Mesenteric fat pad (tissue), 1 donor: ENCODE measurements at places on chromosomes 13 and 19. TPM values are rescaled to one million over a fixed set of nuclear protein-coding genes. Genes with fewer than 3 reads are reported as not detected.

GRCh38 chr13:53885997-53886396 is 857.4 kb downstream of the OLFM4 start:
- no peak for DNase-seq

Gene VSIG10L
- total RNA-seq: 2.4 TPM

Gene CYP2B6
- total RNA-seq: not detected

Gene PPM1N
- total RNA-seq: 1.1 TPM

Gene IZUMO2
- total RNA-seq: not detected

Gene C19orf81
- not detected for total RNA-seq

DNA sequence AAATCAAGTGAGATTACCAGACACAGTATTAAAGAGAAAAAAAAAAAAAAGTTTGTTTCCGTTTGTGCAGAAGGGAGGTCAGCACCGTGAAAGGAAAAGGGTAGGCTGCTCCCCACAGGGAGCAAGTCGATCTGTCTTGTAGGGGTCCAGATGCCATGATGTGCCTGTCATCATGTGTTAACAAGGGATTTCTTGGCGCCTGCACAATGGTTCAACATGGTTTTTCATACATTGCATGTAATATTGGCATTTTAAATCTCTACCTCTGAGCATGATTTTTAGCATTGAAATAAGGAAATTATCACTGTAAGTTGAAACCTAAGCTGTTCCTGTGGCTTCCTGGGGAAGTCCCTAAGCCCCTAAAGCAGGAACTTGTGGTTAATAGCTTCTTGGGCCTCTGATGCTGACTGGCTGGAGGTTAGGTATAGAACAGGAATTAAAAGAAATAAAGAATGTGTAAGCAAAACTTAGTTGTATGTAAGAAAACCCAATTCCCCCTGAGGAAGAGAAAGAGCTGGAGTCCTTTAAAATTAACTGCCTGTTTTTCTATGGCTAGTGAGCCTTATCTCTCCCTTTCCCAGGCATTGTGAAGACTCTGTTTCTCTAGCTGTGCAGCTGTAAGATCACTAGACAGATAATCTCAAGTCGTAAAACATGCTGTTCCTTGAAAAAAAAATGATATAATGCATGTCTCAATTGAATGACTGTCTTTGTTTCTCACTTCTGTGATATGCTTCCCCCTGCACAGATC is 7.4 kb upstream of the FCGBP start:
- no peak for DNase-seq

- no peak for DNase-seq
Measured at GRCh38 chr19:7618771-7619510, 10.4 kb downstream of the XAB2 start.

GRCh38 chr13:79534596-79534995 is 53.6 kb downstream of the NDFIP2 start:
- DNase-seq: no peak

- no peak for DNase-seq
Measured at GRCh38 chr19:44818466-44819031, 9.6 kb downstream of the BCAM start.

DNA sequence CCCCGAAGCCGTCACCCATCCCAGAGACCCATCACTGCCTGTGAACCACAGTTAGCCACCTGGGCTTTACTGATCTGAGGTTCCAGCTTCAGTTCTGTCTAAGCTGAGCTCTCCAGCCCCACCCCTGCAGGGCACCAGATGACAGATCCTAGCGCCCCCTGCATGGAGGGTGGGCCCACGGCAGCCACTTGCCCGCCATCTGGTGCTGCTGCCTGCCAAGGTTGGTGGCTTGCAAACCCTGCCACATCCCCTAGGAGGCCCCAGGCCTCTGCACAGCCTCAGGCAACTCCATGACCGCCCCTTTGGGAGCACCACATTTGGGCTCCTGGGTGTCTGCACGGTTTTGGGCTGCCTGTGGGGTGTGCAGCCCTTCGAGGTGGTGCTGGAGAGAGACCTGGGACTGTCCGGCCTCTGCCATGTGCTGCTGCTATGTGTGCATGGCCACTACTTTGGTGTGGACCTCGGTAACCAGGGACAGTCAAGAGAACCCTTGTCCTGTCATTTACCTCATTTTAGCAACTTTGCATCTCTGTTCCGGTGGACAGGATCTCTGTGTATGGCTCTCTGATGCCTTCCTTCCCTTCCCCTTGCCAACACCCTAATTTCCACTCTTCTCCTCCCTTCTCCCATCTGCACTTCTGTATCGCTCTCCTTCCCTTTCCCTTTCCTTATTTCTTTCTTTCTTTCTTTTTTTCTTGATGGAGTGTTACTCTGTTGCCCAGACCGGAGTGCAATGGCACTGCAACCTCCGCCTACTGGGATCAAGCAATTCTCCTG is 17.4 kb upstream of the SDHAF1 start:
- DNase-seq: no peak

DNA sequence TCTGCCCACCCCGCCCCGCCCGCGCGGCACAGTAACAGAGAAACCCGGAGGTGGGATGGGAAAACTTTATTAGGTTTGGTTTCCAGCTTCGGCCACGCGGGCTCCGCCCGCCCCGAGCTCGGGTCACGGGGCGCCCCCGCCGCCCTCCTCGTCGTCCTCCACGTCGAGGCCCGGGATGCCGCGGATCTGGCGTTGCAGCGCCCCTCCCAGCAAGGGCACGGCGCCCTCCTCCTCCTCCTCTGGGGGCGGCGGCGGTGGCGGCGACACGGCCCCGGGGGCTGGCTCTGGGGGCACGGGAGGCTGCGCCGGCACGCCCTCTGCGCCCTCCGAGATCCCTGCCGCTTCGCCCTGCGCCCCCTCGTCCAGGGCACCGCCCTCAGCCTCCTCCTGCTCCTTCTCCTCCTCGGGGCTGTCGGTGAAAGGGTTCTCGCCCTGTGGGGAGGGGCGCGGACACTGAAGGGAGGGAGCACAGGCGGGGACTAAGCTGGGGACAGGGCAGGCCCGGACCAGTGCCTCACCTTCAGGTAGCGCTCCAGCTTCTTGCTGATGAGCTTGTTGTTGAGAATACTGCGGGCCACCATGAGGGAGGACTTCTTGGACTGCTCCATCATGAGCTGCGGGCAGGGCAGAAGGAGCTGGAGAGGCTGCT is 536 bp upstream of the AKAP8 start:
- DNase-seq: no peak

GRCh38 chr19:49421039-49421877 is 2.0 kb downstream of the PTH2 start:
- DNase-seq: no peak

DNA sequence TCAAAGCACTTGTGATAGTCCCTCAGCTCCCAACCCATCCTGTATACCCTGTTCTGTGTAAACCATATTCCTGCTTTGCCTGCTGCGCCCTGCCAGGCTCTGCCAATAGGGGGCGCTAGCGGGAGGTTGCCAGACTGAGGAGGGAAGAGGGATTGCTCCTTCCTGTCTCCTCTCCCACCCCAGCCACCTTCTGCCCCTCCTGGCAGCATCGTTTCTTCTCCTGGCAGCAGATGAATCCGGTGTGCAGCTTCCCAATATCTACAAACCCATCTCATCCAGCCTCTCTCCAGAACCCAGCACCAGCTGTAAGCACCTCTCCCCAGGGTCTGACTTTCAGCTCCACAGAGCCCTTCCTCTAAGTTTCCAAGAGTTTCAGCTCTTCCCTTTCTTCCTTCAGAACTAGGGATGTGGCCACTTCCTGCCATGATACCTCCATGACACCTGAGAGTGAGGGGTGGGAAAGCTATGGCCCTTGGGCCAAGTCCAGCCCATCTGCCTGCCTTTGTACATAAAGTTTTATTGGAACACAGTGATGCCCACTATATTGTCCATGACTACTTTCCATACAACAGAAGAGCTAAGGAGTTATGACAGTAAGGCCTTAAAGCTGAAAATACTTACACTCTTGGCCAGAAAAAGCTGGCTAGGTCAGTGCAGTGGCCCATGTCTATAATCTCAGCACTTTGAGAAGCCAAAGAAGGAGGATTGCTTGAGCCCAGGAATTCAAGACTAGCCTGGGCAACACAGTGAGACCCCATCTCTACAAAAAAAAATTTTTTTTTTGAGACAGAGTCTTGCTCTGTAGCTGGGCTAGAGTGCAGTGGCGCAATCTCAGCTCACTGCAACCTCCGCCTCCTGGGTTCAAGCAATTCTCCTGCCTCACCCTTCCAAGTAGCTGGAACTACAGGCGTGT is 34.5 kb upstream of the ATP1A3 start:
- no peak for DNase-seq

Gene YJEFN3
- total RNA-seq: 3.1 TPM

DNA sequence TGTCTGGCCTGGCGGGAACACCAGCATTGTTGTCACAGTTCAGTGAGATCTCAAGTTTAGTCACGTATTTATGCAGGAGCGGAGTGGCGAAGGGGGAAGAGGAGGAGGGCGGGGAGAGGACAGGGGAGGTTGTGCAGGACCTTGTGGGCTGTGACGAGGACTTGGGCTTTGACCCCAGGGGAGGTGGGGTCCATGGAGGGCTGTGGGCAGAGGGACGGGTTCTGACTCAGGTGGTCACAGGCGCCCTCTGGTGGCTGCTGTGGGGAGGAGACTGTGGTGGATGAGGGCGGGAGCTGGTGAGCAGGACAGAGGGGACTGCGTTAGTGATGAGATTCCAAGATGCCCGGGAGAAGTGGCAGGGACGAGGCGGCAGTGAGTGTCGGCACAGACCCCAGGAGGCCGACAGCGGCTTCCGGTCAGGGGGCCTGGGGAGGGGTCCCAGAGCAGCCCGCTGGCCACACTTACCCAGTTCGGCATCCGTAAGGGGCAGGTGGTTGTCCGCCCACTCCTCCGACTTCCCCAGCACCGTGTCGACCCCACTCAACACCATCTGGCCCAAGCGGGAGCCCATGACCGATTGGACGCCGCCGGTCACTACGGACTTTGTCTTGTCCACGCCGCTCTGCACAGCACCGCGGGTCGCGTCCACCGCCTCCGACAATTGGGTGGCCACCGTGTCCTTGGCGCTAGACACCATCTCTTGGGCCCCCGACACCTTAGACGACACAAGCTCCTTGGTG is 15.7 kb downstream of the PLIN3 start:
- no peak for DNase-seq

Gene ZNF471
- total RNA-seq: 6.2 TPM

Gene TEX101
- total RNA-seq: not detected

GRCh38 chr19:58274771-58275201 is 4.0 kb upstream of the ZNF8 start:
- no peak for DNase-seq

DNA sequence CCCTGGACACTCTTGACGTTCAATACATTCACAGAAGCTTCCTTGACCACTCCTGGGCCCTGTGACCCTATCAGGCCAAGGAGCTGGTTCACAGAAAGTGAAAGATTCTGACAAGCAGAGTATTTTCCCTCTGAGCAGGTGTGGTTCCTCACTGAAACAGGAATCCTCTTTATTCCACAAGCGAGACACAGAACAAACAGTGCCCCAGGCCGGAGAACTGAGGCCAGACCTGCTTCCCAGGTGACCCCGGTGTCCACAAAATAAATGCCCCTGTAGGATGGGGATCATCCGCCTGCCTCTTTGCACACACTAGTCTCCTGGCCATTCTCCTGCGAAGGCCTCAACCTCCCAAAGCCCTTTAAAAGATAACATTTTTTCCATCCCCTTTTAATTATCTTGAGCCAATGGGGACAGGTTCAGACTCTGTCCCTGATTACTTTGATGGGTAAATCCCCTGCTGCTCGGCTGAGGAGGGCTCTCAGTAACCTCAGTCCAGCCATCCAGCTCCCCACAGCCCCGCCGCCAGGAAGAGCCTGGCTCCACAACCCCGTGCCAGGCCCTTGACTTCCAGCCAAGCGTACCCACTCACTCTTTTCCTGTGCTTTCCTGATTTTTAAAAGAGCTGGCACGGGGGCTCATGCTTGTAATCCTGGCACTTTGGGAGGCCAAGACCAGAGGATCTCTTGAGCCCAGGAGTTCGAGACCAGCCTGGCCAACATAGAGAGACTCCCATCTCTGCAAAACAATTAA is 129.1 kb downstream of the FOXO1 start:
- no peak for DNase-seq

Gene CBY2
- not detected for total RNA-seq

Gene LRRC8E
- total RNA-seq: 1.8 TPM

Gene RNF17
- 0.58 TPM for total RNA-seq

- DNase-seq: no peak
Measured at GRCh38 chr19:38907670-38908069, 4.3 kb downstream of the CCER2 start.

Gene ZNF587B
- total RNA-seq: 16.6 TPM

- DNase-seq: no peak
Measured at GRCh38 chr19:40921005-40921897, 39.2 kb upstream of the CYP2A7 start.

GRCh38 chr13:33263976-33264619 is 21.5 kb downstream of the STARD13 start:
- no peak for DNase-seq

DNA sequence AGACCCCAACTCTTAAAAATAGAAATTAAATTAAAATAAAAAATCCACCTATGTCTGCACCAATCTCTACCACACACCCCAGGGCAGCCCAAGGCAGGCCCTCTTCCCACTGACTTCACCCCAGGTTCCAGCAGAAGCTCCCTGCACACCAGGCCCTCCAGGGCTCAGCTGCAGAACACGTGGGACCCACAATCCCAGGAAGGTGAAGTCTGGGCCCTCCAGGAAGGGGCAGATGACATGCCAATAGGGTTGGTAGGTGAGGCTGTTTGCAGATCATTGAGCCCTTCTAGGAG is 19.2 kb upstream of the VSTM2B start:
- DNase-seq: no peak

Gene SHD
- total RNA-seq: not detected

GRCh38 chr13:46679369-46680120 is 117.4 kb downstream of the ESD start:
- DNase-seq: no peak

DNA sequence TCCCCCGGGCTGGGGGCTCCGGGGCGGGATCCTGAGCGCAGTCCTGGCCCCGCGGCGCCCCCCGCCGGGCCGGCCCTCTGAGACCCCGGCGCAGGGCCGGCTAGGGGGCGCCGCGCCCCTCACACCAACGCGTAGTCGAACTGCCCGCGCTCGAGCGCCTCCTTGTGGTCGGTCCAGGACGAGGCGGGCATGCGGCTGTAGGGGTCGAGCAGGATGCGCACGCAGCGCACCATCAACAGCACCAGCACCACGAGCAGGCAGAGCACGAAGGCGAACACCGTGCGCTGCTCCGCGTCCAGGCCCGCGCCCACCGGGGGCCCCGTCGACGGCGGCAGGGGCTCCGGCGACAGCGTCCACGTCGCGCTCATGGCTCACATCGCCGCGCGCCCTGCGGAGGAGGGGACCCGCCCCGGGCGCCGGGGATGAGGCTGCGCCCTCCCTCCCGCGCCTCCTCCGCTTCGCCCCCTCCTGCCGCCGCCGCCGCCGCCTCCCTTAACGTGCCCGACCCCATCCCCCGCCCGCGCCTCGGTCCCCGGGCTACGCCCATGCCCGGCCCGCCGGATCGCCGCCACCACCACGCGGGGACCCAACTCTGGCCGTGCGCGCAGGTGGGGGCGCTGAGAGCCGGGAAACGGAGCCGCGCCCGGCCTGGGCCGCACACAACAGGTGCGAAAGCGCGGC is 624 bp downstream of the CTXN1 start:
- DNase-seq: no peak

Gene KLK4
- not detected for total RNA-seq

GRCh38 chr13:70162141-70162540 is 53.9 kb upstream of the KLHL1 start:
- no peak for DNase-seq

Gene MYO16
- total RNA-seq: 0.67 TPM
